MCF 10A (cell line): ENCODE measurements at places on chromosomes 2 and 18. TPM values are rescaled to one million over a fixed set of nuclear protein-coding genes. Genes with fewer than 3 reads are reported as not detected.

Gene GATA6
- total RNA-seq, result 6.7 and 14.0 TPM in 2 replicates

Gene BOLL
- not detected in 2 replicates for total RNA-seq

Gene COL4A3
- 0.12 and 0.49 TPM in 2 replicates for total RNA-seq

Gene MROH2A
- not detected in 2 replicates for total RNA-seq

Gene CFC1B
- total RNA-seq, result not detected in 2 replicates

Gene NEDD4L
- 75.1 and 108 TPM in 2 replicates for total RNA-seq

Gene RTKN
- total RNA-seq, result 49.1 and 63.0 TPM in 2 replicates

Gene ADAM17
- total RNA-seq, result 44.3 and 47.3 TPM in 2 replicates

Gene C2orf81
- total RNA-seq, result 4.3 and 5.6 TPM in 2 replicates

Gene RUFY4
- not detected in 2 replicates for total RNA-seq

Gene C2orf72
- total RNA-seq, result not detected in 2 replicates

Gene TUBB8B
- not detected in 2 replicates for total RNA-seq

Gene MSH6
- total RNA-seq, result 40.3 and 45.3 TPM in 2 replicates

Gene NLRC4
- 0.12 and 0.27 TPM in 2 replicates for total RNA-seq

Gene SLC4A5
- total RNA-seq, result 0.12 and 0.70 TPM in 2 replicates

Gene GDF7
- total RNA-seq, result not detected in 2 replicates

Gene GPR45
- total RNA-seq, result not detected in 2 replicates

Gene REG3A
- total RNA-seq, result not detected in 2 replicates

Gene NEMP2
- 34.2 and 46.0 TPM in 2 replicates for total RNA-seq

Gene RGPD4
- 0.10 and 0.14 TPM in 2 replicates for total RNA-seq

Gene TACR1
- total RNA-seq, result not detected in 2 replicates

Gene IL36RN
- not detected in 2 replicates for total RNA-seq

Gene KCNG2
- not detected in 2 replicates for total RNA-seq

Gene KIF5C
- total RNA-seq, result 0.10 and 0.21 TPM in 2 replicates

Gene DGUOK
- 74.4 and 92.3 TPM in 2 replicates for total RNA-seq

Gene HJURP
- 12.7 and 29.3 TPM in 2 replicates for total RNA-seq

Gene FLACC1
- total RNA-seq, result 0.74 and 1.1 TPM in 2 replicates

Gene ADAM23
- 0.12 TPM in 1 of 2 replicates, not detected in the other for total RNA-seq

Gene BOLA3
- total RNA-seq, result 72.5 and 83.8 TPM in 2 replicates

Gene PAIP2B
- 1.4 and 1.8 TPM in 2 replicates for total RNA-seq

Gene SFTPB
- total RNA-seq, result 0.26 and 0.32 TPM in 2 replicates

Gene LCT
- not detected in 2 replicates for total RNA-seq

Gene TLX2
- total RNA-seq, result not detected in 2 replicates

Gene MYO5B
- 25.9 and 26.7 TPM in 2 replicates for total RNA-seq

Gene SGPP2
- 33.3 and 47.4 TPM in 2 replicates for total RNA-seq

Gene UGT1A10
- not detected in 2 replicates for total RNA-seq

Gene CTAGE1
- not detected in 2 replicates for total RNA-seq

Gene DSC1
- total RNA-seq, result not detected in 2 replicates

Gene CKAP2L
- total RNA-seq, result 14.7 and 21.6 TPM in 2 replicates

Gene CXCR1
- total RNA-seq, result 0.12 TPM in 1 of 2 replicates, not detected in the other

Gene C2orf15
- 0.74 and 0.93 TPM in 2 replicates for total RNA-seq

Gene RNF125
- 3.5 and 6.2 TPM in 2 replicates for total RNA-seq

Gene PARD3B
- 8.4 and 11.6 TPM in 2 replicates for total RNA-seq

Gene G6PC2
- total RNA-seq, result not detected in 2 replicates

Gene IRS1
- total RNA-seq, result 6.1 and 10.5 TPM in 2 replicates

Gene TDRD15
- not detected in 2 replicates for total RNA-seq

Gene PIEZO2
- total RNA-seq, result 0.49 and 0.93 TPM in 2 replicates
